ENCODE measurements at places on chromosomes 3 and 15.

DNA sequence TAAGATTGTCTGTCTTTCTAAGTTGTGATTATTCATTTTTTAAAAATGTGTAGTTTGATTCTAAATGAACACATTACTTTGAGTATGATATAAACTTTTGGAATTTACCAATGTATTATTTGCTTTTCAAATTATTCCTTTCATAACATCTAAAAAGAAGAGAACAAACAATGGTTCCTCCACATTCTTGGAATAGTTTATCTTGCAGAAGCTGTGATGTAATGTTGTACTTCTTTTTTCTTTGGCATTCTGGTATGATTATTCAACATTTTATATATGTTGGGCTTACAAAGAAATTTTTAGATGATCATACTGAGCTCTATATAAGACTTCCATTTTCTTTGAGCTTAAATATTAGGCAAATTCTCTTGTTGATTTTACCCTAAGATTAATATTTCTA is 419.2 kb downstream of the DIPK2A start:
- no peak for DNase-seq

- DNase-seq = no peak
Observed at GRCh38 chr3:174417573-174417972, 441.6 kb upstream of the NAALADL2 start.

DNA sequence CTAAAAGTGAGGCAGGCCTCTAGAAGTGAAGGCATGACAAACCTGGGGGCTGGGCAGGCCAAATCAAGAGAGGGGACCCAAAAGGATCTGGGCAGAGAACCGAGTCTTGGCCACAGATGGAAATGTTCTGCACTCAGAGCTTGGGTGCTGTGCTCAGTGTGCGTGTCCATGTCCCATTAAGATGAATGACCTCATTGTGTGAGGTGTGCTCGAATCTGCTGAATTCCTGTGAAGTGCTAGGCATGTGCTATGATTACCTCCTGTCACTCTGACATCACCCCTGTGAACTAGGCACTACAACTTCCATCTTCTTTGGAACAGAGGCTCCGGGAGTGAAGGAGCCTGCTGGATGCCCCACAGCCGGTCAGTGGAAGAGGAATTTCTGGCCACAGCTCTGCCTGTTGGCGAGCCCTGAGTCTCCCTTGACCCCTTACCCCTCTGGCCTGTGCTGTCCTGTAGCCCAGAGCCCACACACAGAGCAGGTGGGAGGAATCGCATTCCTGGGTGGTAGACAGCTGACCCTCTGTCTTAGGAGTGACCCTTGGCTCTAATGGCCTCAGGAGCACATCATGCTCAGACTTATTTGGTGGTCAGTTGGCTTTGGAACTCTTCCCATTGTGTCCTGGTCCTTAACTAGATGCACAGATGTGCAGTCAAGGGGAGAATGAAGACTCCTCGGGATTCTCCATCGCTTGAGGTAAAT is 67.6 kb upstream of the CTDSPL start:
- DNase-seq = no peak

DNA sequence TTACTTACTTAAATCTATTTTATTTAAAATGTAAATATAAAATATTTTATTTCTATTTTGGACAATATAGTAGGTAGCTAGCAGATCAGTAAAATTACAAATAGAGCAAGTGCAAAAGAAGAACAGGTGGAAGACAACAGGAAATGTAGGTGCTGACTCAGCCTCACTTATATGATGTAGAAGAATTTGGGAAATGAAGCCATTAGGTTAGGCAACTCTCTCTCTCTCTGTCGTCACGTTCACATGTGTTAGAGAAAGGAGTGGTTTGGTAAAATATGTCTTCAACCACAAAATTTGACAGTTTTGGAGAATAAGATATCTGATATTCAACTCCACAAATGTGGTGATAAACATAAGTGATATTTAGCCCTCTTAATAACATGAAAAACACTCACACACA is 532.5 kb upstream of the KCNMB2 start:
- no peak for DNase-seq

- DNase-seq = no peak
Observed at GRCh38 chr3:144894576-144894975, 923.0 kb downstream of the DIPK2A start.

- no peak for DNase-seq
Observed at GRCh38 chr3:158660711-158661110, 11.7 kb downstream of the LXN start.

DNA sequence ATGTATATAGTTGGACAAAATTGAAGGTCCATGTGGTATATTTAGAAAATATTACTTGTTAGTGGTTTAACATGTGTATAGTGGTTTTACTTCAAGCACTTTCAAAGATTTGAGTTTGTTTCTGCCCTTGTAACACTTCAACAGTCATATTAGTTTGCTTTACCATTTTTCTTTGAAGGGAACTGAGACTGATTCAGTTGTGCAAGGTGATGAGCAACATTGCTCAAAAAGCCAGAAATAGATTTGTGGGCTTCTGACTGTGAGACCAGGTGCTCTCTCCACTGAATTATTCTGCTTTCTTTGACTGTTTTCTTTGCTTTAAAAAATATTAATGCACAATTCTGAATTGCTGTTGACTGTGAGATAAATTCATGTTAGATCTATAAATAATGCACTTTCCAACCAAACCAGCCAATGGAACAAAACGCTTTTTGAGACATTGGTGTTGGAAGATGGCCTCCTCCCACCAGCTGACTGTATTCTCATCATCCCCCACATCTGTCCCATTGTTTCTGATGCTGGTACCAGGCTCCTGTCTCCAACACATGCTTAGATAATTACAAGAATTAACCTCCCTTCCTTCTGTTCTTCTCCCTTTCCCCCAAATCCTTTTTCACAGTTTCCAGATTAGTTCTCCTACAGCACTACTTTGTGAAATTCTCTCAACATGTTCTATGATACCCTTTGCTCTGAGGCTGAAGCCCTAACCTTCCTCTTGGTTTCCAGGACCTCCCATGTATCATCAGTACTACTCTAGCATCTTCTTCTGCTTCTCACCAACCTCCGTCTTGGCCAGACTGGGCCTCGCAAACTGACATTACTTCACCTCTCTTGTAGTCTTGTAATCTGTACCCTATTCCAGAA is 27.9 kb downstream of the PLCL2 start:
- DNase-seq = peak; percentile 84

DNA sequence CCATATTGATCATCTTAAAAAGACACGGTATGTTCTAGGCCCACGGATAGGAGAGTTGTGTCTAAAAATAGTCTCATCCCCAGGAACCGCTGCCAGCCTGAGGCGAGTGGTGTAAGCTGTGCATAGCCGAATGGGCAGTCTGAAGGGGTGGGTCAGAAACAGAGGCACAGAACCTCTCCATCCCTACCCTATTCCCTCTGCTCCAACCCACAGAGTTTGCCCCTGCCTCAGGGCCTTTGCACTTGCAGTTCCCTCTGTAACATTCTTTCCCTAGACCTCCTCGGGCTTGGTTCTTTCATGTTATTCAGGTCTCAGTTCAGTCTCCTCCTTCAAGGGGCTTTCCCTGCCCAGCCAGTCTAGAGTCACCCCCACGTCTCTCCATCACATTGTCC is 4.8 kb downstream of the SCN5A start:
- DNase-seq = no peak

DNA sequence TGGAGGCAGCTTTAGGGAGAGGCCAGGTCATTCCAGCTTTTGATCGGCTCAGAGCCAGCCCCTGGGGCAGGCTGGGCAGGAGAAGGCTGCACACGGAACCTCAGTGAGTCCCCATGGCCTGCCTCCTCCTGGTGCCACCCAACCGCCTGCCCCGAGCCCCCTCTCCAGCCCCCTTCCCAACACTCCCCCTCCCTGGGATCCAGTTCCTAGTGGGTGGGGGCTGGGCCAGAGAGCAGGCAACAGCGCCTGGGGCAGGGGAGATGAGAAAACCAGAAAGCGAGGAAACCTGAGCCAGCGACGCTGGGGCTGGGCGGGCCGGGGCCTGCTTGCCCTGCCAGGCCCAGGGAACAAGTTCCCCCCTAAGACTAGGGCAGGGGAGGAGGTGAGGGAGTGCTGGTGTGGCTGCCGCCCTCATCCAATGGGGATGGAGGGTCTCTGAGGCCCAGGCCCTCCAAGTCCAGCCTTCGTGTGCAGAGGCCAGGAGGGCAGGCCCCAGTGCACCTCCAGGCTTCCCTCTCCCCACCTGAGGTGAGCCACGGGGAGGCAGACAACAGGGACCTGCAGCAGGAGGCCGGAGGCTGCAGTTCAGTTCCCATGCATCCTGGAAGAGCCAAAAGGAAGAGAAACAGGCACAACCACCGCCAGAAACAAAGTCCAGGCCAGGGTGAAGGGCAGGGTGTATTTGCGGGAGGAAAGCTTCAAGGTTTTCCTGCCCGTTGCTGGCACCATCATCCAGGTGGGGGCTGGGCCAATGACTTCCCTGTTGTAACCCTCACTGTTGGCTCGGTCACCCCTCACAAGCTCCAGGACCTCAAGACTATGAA is 4.0 kb upstream of the SEMA3F start:
- DNase-seq = no peak

DNA sequence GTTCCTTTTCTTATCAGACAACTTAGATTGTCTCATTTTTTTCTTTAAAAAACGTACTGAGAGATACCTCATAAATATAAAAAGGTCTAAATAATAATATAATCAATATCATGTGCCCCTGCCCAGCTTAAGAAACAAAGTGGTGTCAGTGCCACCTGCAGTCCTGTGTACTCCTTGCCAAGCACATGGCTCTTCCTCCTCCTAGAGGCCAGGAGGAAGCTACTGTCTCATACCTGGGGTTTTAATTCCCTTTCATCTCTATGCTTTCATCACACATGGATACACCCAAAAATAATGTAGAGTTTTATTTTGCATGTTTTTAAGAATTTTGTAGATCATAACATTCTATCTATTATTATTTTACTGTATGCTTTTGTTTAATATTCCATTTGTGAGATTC is 98.6 kb upstream of the C15orf61 start:
- DNase-seq = no peak

GRCh38 chr3:38597502-38598060 is 51.9 kb downstream of the SCN5A start:
- DNase-seq = no peak

DNA sequence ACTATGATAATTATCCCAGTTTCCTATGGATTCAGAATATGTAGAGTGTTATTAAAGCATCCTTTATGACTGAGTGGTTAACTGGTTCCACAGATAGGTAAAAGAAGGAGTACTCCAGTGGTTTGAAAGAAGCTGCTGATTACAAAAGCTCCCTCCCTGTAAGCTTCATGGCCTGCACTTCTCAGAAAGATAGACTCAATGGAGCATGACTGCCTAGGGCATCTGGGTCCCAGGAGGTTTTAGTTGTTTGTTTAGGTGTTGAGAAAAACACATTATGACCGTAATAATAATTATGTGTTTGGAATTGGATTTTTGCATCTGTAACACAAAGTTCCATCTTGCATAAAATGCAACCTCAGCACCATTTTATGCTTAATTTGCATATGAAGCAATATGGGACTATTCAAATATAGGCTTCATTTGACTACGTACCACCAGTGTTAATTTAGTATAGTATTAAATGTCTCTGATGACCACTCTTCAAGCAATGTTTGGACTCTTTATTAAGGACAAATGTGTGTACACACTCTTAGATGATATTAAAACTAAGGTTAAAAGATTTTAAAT is 121.1 kb downstream of the ROBO2 start:
- DNase-seq = no peak

GRCh38 chr3:46685446-46685845 is 8.0 kb downstream of the ALS2CL start:
- no peak for DNase-seq

DNA sequence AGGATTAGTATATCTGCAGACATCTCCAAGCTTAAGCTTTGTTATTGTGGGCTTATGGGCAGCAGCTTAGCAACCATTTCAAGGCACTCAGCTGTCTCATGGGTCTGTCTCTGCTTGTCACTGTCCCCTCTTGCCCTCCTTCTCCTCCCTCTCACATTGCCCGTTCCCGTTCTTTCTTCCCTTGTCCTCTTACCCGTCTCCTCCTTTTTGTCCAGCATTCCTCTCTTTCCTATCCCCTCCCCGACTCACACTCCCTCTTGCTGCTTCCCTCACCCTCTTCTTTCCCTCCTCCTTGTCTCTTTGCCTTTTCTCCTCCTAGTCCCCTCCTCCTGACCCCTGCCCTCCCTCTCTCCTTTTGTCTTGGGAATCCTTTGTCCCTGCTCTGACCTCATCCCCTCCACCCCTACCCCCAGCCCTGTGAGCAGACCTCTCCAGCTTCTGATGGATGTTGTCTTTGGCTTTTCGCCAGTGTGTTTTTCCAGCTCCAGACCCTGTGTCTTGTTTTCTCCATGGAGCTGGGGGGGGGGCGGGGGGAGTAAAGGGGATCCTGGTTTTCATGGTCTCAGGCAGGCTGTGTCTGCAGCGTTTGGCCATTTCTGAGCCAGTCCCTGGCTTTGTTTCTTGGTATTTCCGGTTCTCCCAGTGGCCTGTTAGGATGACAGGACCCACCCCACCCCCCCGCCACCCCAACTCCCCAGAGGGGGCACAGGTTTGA is 47.9 kb upstream of the TRAK1 start:
- DNase-seq = no peak

DNA sequence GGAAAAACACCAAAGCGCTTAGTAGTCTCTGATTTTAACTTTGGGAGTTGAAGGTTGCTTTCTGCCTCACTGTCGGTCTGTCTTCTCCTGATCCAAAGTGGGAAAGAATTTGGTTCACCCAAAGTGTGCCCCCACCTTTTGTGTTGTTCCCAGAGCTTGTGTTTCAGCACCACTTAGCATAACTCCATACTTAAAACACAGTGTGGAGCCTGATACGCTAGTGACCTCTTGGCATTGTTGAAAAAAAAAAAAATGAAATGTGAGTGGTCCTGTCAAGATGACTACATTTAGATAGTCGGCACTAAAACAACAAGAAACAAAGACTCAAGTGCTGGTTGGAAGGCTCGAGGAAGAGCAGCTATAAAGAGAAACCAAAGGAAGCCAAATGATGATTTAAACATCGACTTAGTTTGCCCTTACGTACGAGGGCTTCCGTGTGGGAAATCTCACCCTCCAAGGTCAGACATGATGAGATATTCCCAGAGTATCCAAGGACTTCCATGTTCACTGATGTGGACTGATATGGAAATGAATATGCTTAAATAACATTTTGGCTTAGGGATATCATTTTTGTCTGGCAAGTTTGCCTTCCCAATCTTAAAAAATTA is 178.8 kb downstream of the MEIS2 start:
- no peak for DNase-seq

GRCh38 chr3:31039145-31039544 is 144.7 kb upstream of the GADL1 start:
- DNase-seq = no peak

- DNase-seq = no peak
Observed at GRCh38 chr15:48935236-48935635, 28.5 kb downstream of the SHC4 start.

- no peak for DNase-seq
Observed at GRCh38 chr3:4738737-4739274, 240.4 kb upstream of the BHLHE40 start.

GRCh38 chr15:52101542-52102323 is 10.8 kb downstream of the BCL2L10 start:
- DNase-seq = no peak

GRCh38 chr3:113277941-113278598 is 66.7 kb downstream of the BOC start:
- DNase-seq = no peak

DNA sequence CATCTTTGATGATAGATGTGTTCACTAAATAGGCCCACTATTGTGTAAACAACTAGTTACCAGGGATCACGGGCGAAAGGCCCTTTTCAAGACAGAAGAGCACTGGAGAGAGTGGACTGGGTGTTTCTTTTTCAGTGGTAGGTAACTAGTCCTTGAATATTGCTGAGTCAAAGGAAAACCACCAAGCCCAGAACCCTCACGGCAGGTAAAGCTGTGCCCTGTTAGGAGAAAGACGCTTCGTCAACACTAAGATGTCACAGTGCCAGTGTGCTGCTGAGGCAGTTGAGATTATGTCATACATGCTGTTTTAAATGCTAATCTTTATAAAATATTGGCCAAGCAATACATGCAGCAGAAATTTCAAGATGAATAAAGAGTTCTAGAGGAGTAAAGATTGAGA is 578.6 kb downstream of the PYDC2 start:
- DNase-seq = no peak

Data from G401 (cell line).